ENCODE measurements at places on chromosomes 11 and 22.

GRCh38 chr22:41862530-41863266 is 29.8 kb downstream of the SREBF2 start:
- DNase-seq, result no peak

- no peak for DNase-seq
Observed at GRCh38 chr22:30217698-30218560, 28.6 kb downstream of the LIF start.

DNA sequence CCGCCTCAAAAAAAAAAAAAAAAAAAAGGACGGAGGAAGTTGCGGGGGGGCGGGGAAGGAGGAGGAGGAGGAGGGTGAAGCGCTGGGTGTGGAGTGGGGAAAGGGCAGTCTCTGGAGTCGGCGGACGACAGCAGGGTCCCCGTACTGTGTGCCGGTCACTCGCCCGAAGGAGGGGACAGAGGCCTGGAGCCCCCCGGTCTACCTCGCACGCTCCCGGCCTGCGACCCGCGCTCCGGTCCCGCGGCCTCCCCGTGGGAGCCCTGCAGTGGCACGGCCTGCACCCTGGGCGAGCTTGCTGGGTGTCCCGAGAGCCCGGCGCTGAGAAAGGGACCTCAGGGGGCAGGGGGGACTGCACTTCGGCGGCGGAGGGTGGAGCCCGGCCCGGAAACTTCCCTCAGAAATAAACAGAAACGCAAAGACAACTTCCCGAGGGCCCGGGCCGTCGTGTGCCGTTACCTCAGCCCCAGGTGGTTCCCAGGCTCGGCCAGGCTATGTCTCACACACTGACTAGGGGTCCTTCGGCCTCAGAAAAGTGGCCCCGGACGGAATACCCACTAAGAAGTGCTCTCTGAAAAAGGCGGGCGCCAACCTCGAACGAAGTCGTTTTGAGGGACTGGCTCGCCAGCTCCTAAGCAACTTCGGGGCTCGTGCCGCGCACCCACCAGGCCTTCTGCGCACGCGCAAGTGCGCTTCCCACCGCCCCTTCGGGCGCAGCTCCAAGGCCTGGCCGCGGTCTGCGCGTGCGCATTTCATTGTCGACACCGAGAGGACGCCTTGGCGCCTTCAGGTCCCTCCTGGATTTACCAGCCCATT is at the start of gene MAJIN:
MAJIN (minus strand) TSS at position 688 of the 813 bp plus-strand sequence. CDS start 12,703 bp downstream, outside the sequence.
- DNase-seq, result no peak

DNA sequence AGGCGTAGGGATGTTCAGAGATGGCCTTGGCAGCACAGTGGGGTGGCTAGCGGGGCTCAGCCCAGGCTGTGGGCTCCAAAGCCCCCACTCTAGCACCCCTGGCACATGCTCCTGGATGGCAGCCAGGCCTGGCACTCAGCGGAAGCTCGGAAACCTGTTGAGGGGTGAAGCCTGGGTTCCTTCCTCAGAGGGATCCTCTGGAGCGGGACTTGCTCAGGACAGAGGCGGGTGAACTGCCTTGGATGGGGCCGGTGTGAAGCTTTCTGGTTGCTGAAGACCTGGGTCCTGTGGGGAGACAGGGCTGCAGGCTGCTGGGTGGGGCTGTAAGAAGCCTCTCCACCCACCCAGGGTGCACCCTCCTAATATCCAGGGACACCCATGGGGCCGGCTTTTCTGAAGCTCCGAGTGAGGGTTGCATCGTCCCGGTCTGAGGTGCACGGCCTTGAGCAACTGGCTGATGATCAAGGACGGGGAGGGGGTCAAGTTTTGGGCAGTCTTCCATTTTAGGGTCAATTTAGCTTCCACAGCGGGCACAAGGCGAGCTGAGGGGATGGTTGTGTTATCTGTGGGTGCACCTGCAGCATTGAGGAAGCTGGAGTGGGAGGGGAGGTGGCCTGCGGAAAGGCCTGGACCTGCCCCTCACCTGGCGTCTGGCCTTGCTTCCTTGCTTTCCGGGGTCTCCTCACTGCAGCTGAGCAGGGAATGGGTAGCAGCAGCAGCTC is 5.2 kb downstream of the MRGPRE start:
- no peak for DNase-seq

- no peak for DNase-seq
Observed at GRCh38 chr22:26901198-26901816, 243.9 kb downstream of the MIAT start.

Data from cortex of kidney (tissue), 1 donor.